ENCODE measurements at places on chromosomes 2 and 18.

DNA sequence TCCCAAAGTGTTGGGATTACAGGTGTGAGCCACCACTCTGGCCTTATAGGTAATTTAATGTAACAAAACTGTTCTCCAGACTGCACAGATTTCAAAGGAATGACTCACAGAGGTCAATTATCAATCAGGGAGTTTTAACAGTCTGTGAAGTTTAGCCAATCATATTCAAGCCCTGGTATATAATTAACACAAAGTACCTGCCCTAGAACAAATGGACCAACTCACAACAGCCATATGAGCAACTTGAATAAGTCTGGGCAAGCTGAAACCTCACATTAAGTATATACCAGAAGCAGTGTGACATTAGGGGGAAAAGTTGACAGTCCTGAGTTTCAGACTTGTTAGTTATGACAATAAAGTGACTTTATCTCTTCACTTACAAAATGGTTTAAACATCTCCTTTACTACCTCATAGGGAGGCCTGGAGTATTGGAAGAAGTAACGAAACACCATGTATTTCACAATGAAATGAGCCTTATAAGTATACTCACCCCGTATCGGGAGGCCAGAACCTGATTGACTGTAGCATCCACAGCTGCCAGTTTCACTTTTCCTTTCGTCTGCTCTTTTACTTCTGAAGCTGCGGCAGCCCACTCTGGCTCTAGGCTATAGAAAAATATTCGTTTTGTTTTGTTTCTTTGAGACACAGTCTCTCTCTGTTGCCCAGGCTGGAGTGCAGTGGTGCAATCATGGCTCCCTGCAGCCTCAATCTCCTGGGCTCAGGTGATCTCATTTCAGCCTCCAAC, 22.2 kb downstream of the PDIA6 start:
- peak; percentile 55 for DNase-seq

DNA sequence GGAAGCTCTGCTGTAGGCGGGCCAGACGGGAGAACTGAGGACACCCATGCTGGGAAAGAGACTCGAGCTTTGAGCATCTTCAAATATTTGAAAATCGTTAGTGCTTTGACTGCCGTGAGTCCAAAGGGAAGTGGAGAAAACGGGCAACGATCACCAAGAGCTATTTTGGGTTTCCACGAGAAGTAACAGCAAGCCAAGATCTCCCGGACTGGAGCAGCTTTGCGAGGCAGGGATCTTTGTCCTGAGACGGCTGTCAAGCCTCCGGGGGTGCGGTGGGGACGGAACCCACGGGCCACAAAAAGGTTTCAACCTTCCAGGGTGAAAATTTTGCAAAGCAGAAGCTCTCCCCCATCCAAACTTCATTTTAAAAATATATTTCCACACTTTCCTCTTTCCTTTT, 195.8 kb downstream of the NDUFA10 start:
- no peak for DNase-seq

DNA sequence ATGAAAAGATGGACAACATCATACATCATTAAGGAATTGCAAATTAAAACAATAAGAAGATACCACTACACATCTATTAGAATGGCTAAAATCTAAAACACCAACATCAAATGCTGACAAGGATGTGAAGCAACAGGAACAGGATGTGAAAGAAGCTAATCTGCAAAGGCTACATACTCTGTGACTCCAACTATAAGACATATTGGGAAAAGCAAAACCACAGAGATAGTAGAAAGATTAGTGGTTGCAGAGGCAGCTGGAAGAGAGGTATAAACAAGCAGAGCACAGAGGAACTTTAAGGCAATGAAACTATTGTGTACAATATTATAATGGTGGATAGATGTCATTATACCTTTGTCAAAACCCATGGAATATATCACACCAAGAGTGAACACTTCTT, 393.7 kb upstream of the RAB6C start:
- no peak for DNase-seq

DNA sequence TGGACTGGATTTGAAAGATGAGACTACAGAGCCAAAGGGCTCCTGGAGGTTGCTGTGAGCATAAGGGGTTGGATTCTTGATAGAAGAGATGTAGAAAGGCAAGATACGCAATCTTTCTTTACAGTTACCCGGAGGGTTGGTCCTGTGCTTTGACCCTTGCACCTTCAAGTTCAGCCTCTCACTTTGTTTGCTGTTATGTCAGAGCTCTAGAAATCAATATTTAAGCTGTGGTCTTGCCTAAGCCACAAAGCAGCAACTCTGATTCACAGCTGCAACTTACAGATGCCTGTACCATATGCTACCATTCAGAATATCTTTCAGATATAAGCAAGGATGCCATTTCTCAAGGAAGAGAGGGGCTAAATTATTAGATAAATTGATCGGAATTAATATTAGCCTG, 943.1 kb upstream of the LRRTM1 start:
- DNase-seq, result no peak

GRCh38 chr18:63284827-63285733, 34.5 kb downstream of the BCL2 start:
- DNase-seq, result peak; percentile 68

DNA sequence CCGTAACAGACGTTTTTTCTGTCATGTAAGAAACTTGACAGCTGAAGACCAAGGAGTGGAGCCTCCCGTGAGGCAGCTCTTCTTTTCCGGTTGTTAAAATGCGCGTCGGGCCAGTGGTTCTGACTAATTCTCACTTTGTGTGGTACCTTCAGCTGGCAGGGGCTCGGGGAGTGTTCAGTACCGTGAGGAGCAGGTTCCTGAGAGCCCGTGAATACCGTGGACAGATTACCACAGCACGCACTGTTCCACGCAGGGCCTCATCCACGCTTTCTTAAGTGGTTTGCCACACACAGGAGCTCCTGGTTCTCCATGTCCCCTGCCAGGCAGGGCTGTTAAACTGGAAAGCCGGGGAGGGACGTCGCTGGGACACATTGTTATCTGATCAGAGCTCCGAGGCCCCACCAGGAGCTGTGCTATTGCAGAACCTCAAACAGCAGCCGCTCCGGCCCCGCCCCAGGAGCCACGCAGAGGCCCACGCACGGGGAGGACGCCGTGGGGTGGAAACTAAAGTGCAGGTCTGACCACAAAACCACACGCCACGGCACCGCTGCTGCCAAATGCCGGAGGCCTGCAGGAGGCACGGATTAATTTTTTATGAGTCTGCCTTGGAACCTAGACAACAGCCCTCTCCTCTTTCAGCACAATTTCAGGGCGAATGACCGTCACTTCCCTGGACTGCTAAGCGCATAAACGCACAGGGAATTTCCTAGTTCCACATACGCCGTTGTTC, 43.3 kb downstream of the NFATC1 start:
- no peak for DNase-seq

- DNase-seq, result no peak
Measured at GRCh38 chr18:2657788-2658458, 2.4 kb downstream of the SMCHD1 start.

- DNase-seq, result no peak
Measured at GRCh38 chr2:31428001-31428418, 13.5 kb upstream of the XDH start.

- no peak for DNase-seq
Measured at GRCh38 chr2:102291319-102292075, 19.9 kb upstream of the IL1RL1 start.

DNA sequence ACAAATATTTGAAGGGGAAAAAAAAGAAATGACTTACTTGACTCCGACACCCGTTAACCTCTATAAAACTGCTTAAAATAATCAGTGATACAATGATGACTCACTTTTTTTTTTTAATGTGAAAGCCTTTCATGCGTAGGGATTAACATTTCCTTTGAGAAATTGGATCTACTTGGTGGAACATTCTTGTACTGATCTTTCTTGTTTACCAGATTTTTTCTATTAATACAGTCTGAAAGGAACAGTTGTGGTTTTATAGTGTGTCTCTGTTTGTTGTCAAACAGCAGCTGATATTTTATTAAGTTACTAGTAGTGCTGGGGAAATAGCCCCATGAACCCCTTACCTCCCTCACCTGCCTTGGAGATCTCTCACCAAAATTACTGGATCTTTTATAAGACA, 40.2 kb upstream of the NEB start:
- DNase-seq, result no peak

DNA sequence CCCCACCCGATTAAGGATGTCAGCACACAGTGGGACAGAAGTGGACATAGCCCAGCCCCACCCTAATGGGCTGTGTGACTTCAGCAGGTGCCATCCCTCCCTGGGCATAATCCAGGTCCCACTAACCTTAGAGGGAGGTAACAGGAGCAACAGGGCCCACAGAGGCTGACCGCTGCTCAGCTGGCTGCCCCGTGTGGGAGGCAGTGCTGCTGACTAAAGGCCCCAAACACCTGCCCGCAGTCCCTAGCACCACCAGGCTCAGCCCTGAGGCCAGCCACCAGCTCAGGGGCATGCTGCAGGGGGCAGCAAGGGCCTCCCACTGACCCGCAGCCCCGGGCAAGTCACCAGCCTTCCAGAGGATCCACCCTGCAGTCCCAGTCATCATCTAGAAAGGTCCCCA, 14.6 kb downstream of the BIN1 start:
- DNase-seq, result no peak

DNA sequence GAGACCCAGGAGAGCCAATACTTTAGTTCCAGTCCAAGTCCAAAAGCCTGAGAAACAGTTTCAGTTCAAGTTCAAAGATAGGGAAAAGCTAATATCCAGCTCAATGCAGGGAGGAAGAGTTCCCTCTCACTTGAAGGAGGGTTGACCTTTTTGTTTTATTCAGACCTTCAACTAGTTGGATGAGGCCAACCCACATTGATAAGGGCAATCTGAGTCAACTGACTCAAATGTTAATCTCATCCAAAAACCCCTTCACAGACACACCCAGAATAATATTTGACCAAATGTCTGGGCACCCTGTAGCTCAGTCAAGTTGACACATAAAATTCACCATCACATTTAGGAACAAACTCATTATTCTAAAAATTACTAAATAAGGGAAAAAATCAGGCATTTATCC, 246.8 kb downstream of the METTL4 start:
- DNase-seq, result no peak

GRCh38 chr2:198162276-198162675, 357.9 kb downstream of the PLCL1 start:
- DNase-seq, result no peak

DNA sequence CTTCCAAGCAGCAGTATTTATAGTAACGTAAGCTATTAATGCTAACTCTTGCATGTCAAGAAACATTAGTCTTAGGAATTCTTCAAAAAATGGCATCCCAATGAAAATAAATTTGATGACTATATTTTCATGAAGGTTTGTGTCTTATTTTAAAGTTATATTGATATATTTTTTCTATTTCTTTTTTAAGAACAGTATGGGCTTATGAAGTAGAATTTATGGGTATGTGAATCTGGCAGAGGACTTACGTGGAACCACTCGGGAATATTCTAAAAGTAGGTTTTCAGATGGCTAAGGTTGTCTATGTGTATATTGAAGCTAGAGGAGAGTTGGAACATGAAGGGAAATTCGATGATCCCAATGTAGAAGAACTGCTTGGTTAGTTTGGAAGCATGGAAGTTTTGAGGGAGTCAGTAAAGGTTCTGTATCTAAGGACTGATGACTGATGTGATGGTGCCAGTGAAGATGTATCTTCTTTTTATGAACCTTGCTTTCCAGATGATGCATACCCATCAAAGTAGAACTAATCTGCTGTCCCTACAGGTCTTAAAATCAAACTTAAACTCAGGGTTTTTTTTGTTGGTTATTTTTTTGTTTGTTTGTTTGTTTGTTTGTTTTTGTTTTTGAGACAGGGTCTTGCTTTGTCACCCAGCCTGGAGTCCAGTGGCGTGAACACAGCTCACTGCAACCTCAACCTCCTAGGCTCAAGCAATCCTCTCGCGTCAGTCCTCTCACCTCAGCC, 39.5 kb downstream of the DDX1 start:
- no peak for DNase-seq

GRCh38 chr2:55025082-55025481, 25.2 kb downstream of the RTN4 start:
- DNase-seq, result no peak

DNA sequence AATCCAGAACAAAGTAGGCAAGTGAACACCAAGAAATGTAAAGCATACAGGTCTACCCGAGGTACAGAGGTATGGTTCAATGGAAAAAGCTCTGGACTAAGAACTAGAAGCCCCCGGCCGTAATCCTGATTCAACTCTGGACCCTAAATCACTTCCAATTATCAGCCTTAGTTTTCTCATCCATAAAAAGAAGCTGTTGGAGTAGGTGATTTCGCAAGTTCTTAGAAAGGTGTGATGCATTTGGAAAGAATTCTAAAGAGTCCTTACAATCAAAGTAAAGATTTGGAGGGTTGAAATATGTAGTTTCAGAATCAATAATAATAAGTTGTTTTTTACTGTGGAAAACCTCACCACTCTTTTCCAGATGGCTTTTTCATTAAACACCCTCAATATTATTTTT, 622.1 kb upstream of the ID2 start:
- DNase-seq, result no peak

- DNase-seq, result no peak
Measured at GRCh38 chr2:173819852-173820251, 145.3 kb downstream of the SP3 start.

DNA sequence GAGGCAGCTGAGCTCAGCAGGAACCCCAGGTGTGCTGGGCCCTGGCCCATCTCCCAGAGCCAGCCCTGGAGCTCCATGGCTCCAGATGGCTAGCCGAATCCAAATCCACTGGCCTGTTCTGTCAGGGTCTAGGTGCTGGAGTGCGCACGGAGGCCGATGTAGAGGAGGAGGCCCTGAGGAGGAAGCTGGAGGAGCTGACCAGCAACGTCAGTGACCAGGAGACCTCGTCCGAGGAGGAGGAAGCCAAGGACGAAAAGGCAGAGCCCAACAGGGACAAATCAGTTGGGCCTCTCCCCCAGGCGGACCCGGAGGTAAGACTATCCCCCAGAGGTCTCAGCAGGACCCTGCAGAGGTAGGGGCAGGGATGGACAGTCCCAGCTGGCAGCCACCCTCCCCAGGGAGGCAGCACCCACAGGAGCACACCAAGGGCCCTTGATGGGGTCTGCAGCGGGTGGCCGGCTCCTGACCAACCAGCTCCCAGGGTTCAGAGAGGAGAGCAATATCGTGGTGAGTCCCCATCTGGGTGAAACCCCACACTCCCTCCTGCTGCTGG, 26.1 kb upstream of the PRLH start:
- no peak for DNase-seq

GRCh38 chr2:48545244-48545643, 15.3 kb downstream of the STON1 start:
- DNase-seq, result no peak

DNA sequence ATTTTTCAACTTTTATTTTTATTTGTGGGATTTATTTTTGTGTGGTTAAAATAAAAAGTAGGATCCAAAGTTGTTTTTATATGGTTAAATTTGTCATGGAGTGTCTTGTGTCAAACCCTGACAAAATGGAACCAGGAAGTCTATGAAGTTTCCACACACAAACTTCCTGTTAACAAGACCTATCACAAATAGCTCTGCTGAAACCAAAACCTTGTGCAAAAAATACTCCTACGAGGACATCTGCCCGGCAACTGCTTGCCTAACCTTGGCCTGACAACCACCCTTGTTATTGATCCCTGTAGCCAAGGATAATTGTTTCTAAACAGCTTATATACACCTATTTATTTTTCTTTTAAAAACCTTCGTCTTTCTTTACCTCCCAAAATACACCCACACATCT, 389.6 kb downstream of the TRIB2 start:
- DNase-seq, result peak; percentile 1
